Astrocyte (in vitro differentiated cells and primary cell): ENCODE measurements at places on chromosomes 4 and X.

DNA sequence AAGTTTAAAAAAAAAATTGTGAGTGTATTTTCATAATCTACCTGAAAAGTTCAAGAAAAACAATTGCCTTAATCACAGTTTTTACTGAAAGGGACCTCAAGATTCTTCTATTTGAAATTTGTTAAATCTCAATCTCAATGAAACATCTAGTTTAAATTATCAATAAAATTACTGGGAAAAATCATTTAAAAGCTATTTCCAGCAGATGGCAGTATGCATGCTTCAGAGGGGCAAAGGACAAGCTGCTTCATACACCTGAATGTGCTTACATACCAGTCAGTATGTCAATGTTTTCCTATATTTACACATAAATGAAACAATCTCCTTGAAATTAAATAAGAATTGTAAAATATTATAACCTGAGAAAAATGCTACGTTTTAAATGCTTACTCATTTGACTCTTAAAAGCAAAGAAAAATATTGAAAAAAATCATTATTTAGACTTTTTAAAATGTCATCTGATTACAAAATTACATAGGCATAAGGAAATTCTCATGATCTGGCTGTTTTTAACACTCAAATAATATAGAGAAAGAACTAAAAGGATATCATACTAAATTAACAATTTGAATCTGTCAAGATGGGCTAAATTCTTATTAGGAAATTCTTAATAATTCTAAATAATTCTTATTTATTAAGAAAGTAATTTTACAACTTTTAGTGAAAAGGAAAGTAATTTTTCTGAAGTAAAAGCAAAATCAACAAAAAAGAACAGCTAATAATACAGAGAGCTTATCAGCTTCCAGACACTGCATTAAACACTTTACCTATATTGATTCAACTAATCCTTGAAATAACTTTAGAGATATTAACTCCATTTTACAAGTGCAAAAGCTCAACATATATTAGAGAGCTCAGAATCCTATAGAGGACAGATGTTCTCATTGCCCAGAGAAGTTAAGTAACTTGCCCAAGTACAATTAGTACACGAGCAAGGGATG lies 242.1 kb downstream of the ADAMTS3 start:
- DNase-seq: peak; percentile 25

GRCh38 chrX:118522230-118522926 lies 26.8 kb downstream of the DOCK11 start:
- DNase-seq: no peak

GRCh38 chr4:74758551-74759145 lies 35.7 kb downstream of the BTC start:
- DNase-seq: no peak

- DNase-seq: no peak
Measured at GRCh38 chr4:176788971-176789370, 3.8 kb downstream of the VEGFC start.

DNA sequence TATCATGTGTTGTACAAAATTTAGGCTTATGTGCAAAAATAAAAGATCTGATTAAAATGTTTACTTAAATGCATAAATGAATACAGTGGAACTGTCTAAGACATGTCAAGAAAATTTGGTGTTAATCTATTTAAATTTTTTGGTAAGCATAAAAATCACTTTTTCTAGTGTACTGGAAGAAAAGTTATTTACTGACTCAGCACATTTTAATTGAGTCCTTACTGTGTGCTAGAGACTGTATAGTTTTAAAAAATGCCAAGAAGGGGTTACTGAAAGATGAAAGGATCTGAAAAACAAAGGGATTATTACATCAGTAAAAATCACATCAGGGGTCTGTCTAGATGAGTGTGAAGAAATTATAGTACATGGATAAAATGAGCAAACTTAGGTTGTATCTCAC lies 60.6 kb downstream of the RAPGEF2 start:
- DNase-seq: no peak

DNA sequence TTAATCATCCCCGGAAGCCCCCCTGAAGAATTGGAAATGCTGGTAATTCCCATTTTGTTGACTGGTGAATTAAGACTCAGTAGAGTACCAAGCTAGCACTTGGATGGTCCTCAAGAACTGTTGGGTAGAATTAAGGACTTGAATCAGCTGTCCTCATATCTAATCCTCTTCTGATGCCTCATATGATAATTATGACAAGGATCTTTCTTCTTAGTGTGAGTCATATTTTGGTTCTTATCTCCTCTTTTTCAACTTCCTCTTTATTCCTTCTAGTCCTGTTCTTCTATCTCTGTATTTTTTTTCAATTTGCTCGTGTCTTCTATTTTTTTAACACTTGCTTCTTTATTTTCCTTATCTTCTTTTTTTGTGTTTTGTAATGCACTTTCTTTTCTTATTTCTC lies 206.3 kb upstream of the ANXA3 start:
- DNase-seq: no peak

DNA sequence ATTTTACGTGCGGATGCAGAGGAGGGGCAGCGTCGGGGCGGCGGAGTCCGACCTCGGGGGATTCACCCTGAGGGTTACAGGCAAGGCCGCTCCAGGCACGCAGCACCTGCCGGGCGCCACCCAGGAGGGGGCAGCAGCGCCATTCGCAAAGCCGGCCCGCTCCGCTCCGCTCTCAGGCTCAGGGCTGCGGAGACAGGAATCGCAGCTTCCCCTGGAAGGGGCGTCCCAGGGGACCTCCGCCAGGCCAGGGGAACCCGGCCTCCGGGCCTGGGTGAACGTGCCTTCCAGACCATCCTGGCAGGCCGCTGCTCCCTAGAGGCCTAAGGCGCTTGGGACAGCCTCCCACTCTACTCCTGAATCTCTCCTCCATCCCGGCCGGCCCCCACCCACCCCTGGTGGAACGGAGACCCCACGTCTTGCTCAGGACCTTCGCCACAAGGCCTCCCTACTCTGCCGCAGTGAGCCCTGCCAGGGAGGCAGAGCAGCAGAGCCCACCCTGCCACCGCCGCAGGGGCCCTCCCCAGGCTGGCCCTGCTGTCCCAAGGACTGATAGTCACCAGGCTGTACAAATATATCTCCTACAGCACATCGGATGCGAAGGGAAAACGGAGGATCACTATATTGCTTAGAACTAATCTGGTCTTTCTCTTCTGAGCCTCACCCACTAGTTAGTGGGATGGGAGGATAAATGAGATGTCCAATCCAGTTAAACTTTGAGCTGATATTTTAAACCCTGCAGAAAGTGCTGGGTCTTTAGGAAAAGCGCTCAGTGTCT lies 115.0 kb downstream of the SMIM20 start:
- peak; percentile 36 for DNase-seq

GRCh38 chr4:32133734-32134133 lies 1413.6 kb downstream of the PCDH7 start:
- DNase-seq: no peak

GRCh38 chr4:129353490-129353889 lies 257.5 kb downstream of the C4orf33 start:
- DNase-seq: no peak

DNA sequence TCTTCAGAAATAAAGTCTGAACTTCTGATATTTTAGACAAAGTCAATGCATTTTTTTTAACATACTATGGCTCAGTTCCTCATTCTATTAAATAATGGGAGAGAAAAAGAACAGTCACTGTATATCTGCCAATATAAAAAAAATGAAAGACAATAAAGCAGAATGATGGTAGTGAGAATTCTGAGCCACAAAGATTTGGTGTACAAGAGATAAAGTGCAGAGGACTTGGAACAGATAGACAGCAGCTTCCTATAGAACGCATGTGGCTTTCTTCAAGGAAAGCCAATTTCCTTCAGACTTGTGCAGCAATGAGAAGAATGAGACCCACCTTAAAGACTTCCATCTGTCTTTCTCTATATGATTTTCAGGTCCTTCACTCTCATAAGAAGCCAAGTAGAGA lies 39.7 kb downstream of the RASGEF1B start:
- DNase-seq: no peak

GRCh38 chr4:123415977-123416376 lies 19.4 kb downstream of the SPRY1 start:
- DNase-seq: peak; percentile 76

- DNase-seq: no peak
Measured at GRCh38 chr4:156197216-156197615, 243.6 kb upstream of the CTSO start.

GRCh38 chrX:47568656-47569295 lies 7.8 kb downstream of the ARAF start:
- no peak for DNase-seq

DNA sequence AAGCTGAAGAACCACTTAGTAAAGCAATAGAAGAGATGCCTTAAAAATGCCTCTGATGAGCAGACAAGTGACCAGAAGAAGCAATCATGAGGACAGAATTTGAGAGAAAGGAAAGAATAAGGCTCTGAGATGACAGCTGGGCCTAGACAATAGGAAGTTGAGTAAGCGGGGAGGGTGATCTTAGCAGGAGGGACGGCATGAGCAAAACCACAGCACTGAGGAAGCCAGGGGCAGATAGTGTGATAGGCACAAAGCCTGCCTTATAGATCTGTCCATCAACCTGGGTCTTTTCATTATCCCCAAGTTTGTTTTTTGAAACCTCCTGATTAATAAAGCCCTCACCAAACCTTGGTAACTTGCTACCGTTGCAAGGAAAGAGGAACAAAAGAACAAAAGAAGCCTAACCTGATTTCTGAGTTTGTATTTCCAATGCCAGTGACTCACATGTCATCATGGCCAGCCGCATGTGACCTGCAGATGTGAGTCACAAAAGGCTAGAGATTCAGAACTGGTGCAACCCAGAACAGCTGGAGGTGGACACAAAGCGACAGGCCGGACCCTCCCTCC lies 55.7 kb upstream of the PPARGC1A start:
- DNase-seq: peak; percentile 73

DNA sequence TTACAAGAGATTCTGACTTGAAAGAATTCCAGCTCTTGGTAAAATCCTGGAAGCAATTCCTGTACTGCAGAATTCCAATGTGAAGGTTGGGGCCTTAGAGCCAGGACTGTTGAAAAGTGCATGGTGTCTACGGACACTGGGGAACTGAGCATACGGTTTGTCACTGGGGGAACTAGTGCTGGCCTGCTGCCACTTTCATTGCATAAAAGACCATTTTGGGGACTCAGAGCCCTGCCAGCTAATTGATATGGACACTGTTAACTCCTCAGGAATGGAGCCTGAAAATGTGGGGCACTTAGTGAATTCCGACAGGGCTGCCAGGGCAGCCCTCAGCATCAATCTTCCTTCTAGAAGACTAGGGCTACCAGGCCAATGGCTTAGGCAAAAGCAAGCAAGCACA lies 55.9 kb downstream of the AMOT start:
- no peak for DNase-seq

- no peak for DNase-seq
Measured at GRCh38 chr4:165519591-165519990, 140.8 kb downstream of the CPE start.

- DNase-seq: no peak
Measured at GRCh38 chrX:49230500-49231232, 2.5 kb downstream of the CACNA1F start.

GRCh38 chr4:102730968-102731533 lies 29.7 kb downstream of the MANBA start:
- no peak for DNase-seq

DNA sequence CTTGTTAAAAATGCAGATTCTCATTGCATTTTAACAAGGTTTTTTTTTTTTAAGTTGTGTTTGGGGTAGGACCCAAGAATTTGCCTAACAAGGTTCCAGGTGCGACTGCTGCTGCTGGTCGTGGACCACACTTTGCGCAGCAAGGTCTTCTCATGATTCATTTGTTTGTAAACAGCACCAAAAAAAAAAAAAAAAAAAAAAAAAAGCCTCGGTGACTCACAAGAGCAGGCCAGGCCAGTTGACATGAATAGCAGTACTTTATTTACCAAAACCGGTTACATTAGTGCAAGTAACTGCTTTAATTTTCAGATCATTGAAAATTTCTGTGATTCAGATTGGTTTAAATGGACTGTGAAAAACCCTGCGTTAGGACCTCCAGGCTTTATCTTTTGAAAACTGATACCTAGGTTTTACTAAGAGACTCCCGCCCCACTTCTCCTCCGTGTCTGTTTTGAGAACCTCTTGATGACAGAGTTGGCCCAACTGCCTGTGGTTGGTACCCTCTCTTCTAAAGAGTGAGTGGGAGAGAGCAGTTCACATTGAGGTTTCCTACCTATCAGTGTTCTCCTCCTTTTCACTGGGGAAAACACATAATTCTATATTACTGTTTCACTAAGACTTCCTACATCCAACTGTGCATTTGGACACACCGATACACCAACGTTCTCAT lies 86.2 kb downstream of the PHEX start:
- DNase-seq: no peak

DNA sequence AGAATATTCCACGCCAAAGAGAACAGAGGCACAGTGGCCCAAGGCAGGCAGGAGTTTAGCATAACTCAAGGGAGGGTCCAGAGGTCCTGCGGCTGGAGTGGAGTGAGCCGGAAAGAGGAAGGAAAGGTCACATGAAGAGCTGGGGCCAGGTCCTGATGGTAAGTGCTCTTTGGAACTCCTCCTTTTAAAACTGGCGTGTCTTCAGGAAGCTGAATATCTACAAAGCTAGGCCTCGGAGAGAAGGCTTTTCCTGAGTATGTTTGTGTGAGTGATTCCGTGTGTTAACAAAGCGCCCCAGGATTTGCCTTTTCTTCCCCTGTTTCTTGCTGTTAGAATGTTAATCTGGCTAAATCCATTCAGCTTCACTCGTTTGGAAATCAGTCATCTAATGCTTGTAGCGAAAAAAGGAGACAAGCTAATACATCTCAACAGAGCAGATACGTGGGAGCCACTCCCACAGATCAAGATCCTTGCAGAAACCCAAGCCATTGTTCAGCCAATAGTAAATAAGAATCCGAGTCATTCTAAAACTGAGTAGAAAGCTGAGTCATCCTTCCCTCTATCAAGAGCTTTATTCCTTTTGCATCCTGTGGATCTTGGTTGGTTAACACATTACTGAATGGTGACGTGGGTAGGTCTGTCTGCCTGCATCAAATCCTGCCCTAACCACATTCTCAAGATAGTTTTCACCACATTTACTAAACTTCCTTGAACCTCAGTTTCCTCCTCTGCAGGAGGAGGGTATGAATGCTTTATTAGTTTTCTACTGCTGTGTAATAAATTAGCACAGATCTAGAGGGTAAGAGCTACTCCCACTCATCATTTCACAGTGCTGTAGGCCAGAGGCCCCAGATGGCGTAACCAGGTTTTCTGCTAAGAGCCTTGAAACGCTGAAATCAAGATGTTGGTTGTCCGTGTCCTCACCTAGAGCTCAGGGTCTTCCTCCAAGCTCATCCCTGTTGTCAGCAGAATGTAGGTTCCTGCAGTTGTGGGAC lies 43.2 kb upstream of the RBM47 start:
- peak; percentile 100 for DNase-seq

DNA sequence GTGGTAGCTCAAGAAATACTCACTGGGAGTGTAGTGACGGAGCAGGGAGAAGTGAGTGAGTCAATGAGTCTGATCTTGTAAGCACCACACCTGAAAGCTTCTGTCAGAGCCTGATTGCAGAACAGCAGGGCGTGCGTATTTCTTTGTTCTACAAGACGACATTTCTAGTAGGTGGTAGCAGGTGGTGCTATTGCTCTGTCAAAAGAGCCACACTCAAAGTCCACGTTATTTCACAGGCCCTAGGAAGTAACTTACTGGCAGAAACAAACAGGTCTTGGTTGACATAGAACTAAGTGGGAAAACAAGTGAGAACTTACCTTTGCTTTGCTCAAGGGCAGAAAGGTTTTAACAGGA lies 46.4 kb upstream of the SPRY1 start:
- no peak for DNase-seq

GRCh38 chr4:64895031-64895430 lies 485.8 kb upstream of the TECRL start:
- DNase-seq: no peak
